EH (cell line): ENCODE measurements at places on chromosomes 5 and 9.

- peak; percentile 36 for DNase-seq
These were observed 701 bp upstream of the ZNF462 start for GRCh38 chr9:106862110-106862820.

DNA sequence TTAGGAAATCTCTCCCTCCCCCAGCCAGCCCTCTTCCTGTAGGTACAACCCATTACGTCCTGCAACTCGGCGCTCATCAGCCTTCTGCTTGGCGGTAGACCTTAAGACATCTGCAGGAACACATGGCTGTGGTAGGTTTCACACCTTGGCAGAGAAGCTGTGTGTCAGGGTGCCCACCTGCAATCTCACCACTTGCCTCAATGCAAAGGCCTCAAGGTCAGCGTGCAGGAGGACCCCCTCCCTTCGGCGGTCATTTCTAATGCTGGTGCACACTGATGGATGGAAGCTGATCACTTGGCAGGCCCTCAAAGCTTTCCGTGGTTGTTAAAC, 67.3 kb downstream of the CRB2 start:
- no peak for DNase-seq

- DNase-seq: peak; percentile 47
These were observed 175.3 kb downstream of the SLF1 start for GRCh38 chr5:94793816-94794198.

GRCh38 chr9:304106-304505, 89.4 kb downstream of the DOCK8 start:
- DNase-seq: no peak

DNA sequence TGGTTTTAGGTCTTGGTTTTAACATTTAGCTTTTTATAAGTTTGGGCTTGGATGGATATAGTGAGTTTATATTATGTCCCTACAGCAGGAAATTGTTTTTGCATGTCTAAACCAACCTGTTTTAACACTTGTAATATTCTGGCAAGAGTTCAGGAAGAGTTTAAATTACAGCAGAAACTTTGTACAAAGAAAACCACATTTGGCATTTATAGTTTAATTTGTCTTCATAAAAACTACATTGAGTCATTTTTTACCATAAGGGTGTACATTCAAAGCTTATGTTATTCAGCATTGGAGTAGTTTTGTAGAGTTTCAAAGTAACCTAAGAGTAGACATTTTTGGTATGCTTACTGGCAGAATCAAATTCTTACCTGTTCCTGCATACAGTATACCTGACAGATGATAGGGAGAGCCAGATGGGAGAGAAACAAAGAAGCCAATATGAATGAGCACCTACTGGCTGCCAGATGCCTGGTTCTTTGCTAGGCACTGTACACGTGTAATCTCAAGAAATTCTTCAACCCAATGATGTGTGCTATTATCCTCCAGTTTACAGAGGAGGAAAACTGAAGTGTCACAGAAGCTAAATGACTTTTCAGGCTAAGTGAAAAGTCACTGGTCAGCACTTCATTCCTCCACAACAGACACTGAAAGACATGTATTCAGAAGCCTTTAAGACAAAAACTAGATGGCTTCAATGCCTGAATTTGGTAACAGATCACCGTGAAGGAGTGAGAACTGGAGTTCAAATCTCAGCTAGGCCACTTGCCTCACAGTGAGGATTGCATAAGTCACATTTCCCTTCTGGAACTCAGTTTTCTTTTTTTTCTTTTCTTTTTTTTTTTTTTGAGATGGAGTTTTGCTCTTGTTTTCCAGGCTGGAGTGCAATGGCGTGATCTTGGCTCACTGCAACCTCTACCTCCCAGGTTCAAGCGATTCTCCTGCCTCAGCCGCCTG, 25.9 kb upstream of the ECM2 start:
- DNase-seq: peak; percentile 56

- peak; percentile 97 for DNase-seq
These were observed 294.5 kb upstream of the TAS2R1 start for GRCh38 chr5:9924614-9925013.

GRCh38 chr9:114366334-114367128, 21.3 kb downstream of the AKNA start:
- peak; percentile 95 for DNase-seq

- DNase-seq: no peak
These were observed 88.3 kb downstream of the LHFPL2 start for GRCh38 chr5:78560000-78560855.

- no peak for DNase-seq
These were observed 1526.0 kb downstream of the MAT2B start for GRCh38 chr5:165031371-165031770.

DNA sequence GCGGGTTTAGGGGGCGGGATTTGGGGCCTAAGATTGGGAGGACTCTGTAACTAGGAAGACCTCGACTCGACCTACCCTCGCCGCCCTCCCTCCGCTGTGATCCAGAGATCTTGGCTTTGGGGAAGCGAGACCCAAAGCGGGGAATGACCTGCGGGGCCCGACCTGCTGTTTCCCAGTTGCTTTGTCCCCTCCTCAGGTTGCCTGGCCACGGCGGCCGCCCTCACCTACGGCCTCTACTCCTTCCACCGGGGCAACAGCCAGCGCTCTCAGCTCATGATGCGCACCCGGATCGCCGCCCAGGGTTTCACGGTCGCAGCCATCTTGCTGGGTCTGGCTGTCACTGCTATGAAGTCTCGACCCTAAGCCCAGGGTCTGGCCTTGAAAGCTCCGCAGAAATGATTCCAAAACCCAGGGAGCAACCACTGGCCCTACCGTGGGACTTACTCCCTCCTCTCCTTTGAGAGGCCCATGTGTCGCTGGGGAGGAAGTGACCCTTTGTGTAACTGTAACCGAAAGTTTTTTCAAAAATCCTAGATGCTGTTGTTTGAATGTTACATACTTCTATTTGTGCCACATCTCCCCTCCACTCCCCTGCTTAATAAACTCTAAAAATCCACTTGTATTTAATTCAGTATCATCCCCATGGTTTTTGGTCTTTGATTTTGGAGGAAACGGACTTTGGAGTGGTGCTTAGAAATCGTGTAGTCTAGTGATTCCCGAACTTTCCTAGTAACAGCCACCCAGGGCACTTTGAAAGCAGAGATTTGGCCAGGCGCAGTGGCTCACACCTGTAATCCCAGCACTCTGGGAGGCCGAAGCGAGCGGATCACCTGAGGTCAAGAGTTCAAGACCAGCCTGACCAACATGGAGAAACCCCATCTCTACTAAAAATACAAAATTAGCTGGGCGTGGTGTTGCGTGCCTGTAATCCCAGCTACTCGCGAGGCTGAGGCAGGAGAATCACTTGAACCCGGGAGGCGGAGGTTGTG, 878 bp downstream of the HIGD2A start:
- DNase-seq: no peak

DNA sequence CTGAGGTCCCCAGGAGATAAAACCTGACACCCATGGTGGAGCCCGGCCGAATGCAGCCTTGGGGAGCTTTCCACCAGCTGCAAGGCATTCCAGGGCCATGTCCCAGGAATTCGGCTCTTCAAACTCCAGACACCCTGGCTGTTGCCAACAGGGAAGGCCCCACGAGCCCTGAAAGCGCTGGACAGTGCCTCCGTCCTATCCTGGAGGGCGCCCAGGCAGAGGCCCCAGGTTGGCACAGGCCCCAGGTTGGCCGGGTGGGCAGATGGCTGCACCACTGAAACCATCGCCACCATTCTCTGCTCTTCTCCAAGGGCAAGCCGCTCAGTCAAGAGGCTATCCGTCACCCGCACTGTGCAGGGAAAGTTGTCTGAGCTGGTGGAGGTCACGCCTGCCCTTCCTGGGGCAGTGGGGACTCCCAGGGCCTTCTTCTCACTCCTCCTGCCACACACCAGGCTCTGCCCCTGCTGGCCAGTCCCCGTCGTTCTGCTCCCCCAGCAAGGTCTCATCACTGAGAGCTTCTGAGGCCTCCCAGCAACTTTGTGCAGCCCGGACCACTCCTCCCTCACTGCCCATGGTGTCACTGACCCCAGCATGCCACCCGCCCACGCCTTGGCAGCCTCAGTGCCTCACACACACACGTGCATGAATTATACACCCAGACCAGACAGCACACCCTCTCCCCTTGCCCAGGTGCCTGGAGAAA, 21.2 kb downstream of the SLC6A3 start:
- no peak for DNase-seq

DNA sequence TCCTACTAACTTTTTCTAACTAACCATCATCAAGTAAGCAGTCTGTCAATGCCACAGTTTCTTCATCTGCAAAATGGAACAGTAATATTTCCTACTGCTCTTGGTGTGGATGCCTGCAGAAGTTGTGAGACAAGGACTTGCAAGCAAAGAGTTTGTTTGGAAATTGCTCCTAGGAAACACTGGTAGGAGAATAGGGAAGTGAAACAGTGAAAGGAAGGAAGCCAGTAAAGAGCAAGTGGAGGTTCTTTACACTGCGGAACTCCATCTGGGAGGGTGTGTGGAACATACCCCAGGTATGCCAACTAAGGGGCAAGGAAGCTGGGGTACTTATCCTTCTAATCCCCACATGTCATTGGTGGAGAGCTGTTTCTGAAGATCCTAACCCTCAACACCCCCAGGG, 119.9 kb downstream of the FOXD1 start:
- no peak for DNase-seq

GRCh38 chr5:14114615-14115251, 28.4 kb upstream of the TRIO start:
- peak; percentile 82 for DNase-seq

DNA sequence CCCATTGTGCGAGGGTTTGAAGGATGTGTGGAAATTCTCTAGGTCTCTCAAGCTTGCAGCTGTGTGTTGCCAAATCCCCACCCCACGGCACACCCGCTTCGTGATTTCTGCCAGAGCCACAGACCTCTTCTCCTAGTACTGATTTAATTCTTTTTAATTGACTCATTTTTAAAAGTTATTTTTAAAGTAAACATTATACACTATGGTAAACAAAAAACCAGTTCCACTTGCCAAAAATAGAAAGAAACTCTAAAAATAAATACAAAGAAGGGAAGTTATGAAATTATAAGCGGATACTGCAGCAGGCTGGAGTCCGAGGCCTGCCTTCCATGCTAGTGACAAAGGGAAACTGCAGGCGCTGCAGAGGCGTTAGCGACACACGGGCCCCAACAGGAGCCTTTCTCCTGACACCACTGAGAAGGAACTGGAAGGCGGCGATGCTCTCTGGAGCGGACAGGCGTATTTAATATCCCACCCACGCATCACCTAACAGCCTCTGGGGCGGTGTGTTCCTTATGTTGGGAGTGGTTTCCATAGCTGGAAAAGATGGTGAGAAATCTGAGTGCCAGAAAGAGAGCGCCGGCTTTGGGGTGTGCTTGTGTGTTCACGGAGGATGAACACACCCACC, 122.5 kb downstream of the COL23A1 start:
- DNase-seq: peak; percentile 9

GRCh38 chr5:87137283-87137682, 130.4 kb upstream of the RASA1 start:
- no peak for DNase-seq

DNA sequence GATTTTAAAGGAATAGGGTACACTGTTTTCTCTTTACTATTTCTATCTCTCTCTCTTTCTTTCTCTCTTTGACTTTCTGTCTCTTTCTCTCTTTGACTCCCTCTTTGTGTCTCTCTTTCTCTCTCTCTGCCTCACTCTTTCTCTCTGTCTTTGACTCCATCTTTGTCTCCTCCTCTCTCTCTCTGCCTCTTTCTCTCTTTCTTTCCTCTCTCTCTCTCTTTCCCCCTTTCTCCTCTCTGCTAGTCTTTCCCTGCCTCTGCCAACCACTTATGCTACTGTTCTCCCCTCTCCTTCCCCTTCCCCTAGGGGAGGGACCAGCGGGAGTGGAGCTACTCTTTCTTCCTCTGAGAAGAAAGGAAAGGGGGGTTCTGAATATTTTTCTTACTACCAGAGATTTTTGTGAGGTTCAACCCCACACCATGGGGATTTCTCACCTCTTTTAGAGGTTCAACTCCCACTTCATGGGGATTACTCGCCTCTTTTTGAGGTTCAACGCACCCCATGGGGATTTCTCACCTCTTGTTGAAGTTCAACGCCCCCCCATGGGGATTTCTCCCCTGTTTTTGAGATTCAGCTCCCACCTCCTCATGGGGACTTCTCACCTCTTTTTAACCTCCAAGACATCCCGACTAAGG, 309.9 kb downstream of the NR3C1 start:
- no peak for DNase-seq

DNA sequence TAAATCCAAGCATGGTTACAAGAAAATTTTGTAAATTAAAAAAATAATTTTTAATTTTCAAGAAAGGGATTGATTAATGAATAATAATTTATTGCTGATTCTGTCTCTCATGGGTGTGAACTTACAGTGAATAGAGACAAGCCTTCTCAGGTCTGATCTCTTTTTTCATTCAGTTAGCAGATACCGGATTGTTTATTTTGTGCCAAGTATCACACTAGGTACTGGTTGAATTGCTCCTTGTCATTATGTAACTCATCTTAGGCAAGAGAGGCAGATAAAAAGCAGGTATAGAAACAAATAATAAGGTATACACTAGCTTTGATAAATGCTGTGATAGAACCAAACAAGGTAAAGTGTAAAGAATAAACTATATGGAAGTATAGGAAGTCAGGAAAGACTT, 283.3 kb downstream of the PJA2 start:
- DNase-seq: no peak

- DNase-seq: no peak
These were observed 19.5 kb upstream of the ZNF484 start for GRCh38 chr9:92897323-92897722.

GRCh38 chr5:1449081-1449630, 3.9 kb upstream of the SLC6A3 start:
- no peak for DNase-seq

- peak; percentile 5 for DNase-seq
These were observed 639.3 kb downstream of the MTRR start for GRCh38 chr5:8508231-8508630.

DNA sequence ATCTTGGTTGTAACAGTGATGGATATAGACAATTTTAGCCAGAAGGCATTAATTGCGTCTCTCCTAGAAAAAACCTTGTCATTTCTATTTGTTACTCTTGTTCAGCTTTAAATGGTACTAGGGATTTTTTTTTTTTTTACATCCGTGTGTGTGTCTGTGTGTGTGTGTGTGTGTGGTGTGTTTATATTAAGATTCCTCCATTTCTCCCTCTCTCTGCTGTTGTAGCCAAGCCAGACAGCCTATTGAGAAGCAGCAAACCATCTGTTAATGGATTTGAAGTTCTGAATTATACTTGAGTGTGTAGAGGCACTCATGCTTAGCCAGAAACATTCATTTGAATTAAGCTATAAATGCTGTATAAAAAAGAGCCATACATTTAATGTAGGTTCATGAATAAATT, 72.3 kb downstream of the SLF1 start:
- DNase-seq: no peak

DNA sequence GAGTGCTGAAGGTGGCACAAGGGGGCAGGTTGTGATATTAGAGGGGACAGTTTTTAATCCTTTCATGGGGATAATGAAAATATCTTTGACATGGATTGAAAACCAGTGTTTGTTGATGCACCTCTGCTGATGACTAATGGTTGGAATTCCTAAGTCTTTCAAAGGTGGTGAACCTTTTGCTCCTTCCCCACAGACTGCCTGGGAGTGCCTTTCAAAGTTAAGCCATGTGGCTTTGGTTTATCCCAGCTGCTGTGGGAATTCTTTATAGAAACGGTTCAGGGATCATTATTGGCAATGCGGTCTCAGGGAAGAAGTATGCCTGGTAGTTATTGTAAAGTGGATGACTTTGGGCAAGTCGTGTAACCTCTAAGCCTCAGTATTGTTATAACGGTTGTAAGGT, 45.7 kb downstream of the PIP5K1B start:
- DNase-seq: no peak
